Brain (organoid and tissue), 16 donors: ENCODE measurements at places on chromosomes 1 and 21. TPM values are rescaled to one million over a fixed set of nuclear protein-coding genes. Genes with fewer than 3 reads are reported as not detected.
A peak's percentile ranks its signal among the peaks of the same experiment; 100 is the strongest.

Gene NBPF6
- not detected for polyA plus RNA-seq

Gene EXTL2
- polyA plus RNA-seq, result 12.4 TPM

Gene DRAXIN
- polyA plus RNA-seq, result 15.1 TPM

Gene GNAT2
- not detected for polyA plus RNA-seq

Gene GBP6
- not detected for polyA plus RNA-seq

Gene GBP1
- polyA plus RNA-seq, result 3.1 TPM

DNA sequence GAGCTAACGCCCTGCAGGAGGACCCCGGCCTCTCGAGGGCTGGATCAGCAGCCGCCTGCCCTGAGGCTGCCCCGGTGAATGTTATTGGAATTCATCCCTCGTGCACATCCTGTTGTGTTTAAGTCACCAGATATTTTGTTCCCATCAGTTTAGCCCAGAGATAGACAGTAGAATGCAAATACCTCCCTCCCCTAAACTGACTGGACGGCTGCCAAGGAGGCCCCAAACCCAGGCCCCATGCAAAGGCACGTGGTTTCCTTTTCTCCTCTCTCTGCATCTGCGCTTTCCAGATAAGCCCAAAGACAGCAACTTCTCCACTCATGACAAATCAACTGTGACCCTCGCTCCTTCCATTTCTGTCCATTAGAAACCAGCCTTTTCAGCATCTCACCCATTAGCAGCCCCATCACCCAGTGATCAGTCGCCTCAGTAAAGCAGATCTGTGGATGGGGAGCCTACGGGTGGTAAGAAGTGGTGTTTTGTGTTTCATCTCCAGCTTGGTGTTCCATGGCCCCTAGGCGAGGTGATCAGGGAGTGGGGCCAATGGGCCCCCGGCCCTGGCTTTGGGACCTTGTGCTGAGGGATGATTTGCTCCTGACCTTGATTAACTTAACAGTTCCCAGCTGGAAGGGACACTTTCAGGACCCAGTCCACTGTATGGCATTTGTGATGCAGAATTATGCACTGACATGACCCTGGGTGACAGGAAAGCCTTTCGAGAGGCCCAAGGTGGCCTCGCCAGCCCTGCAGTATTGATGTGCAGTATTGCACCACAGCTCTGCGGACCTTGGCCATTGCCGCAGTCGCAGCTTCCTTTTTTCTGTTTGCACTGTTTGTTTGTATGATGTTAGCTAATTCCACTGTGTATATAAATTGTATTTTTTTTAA is 5.2 kb downstream of the NPPA start:
- DNase-seq, result peak; percentile 71

GRCh38 chr1:163178628-163179027 is 24.1 kb downstream of the RGS5 start:
- DNase-seq, result no peak

DNA sequence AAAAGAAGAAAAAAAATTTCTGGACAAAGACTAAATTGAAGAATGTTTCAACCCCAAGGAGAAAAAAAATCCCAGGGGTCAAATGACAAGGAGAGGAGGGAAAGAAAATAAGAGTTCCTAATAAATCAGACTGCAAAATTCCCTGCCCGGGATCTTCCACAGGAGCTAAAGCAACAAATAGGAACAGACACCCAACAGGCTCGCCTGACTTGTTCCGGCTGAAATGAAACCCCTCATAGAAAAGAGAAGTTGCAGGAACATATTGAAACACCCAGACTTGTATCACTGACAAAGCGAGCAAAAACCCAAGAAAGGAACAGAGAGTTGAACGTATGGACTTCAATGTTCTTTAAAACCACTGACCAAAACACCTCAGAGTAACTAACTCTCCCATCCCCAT is 123.0 kb downstream of the TIAM1 start:
- DNase-seq, result no peak

DNA sequence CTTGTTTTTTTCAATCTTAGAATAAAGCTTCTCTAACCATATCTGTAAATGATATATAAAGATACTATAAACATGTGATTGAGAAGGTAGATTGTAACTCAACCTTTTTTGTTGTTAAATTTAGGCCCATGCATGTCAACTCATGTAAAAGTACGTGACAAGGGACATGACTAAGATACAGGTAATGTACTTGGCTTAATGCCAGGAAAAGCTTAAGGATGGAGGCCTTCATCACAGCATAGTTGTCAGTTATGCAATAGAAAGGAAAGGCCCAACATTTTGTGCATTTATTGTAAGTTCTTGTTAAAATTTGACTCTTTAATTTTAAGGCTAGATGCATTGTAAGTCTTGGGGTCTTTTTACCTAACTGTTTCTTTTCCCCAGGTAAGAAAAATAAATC is 305.1 kb downstream of the LTN1 start:
- DNase-seq, result no peak

DNA sequence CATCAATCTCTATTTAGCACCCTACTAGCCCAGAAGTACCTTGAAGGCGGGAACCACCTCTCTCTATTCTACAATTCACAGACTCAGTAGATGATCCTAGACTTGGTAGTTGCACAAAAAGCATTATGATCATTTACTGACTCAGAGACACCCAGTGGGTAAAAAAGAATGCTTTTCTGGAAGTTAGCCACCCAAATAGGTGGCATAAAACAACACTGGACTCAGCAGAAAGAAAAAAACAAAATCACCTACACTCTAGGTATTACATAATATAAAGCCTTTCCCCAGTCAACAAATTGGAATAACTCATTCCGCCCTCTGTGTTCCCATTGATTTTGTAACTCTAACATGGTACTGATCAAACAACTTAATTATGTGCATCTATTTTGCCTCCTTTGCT is 126.3 kb downstream of the PTPN14 start:
- no peak for DNase-seq

DNA sequence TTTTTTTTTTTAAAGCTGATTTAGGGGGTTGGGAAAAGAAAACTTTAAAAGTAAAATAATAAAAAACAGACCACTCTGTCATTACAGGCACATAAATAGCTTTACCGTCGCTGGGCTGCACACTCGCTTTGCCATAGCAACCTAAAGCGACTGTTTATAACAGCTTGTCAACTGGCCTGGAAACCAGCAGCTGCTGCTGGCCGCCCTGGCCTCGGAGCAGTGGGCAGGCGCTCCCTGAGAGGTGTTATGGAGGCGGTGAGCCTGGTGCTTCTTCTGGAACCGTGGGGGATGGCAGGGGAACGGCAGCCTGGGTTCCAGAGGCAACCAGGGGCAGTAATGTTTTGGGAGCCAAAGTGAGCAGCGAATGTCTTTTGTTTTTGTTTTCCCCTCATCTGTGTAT is 45.7 kb downstream of the ATP2B4 start:
- peak; percentile 77 for DNase-seq

DNA sequence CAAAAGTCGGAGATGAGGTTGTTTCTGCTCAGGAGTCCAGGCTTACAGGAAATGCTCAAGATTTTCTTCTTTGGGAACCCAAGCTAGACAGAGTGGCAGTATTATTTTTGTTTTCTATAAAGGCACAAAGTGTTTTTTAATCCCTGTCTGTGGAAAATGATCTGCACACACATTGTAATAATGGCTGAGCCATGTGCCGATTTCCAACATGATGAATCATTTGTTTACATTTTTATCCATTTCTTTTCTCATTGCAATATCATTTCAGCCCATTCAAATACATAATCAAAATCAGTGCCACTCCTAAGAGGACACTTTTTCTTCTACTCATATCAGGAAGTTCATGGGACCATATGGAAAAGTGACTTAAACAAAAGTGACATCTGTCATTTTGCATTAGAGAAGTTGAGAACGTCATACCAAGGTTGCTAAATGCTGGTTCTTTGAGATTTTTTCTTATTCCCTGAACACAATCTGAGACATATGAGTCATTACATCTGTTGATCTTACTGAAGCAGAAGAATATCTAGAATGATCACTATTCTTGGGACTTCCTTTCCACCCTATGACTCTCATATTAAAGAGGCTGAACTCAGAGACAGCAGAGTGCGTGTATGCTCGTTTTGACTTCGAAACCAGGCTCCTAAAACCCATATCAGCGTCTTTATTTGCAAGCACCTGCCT is 44.9 kb downstream of the ACTA1 start:
- no peak for DNase-seq

- no peak for DNase-seq
These were observed 115.0 kb upstream of the TMPRSS2 start for GRCh38 chr21:41622831-41623548.

DNA sequence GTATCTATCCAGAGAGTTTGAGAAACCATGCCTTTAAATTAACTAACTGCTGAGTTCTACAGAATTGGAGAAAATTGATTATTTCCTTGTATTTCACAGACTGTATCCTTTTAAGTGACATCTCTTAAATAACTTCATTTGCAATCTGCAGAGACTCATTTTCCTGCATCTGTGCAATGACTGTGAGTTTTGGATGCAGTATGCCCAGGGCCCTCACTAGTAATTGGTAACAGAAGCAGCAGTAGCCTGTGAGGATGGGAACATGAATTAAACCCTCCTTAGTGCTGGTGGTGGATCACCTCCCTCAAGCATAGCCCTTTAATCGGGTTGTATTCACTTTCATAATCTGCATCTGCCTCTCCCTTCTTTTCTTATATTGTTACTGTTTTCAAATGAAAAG is 21.7 kb upstream of the SH3D21 start:
- peak; percentile 42 for DNase-seq

GRCh38 chr21:38171723-38172344 is 85.0 kb upstream of the KCNJ15 start:
- DNase-seq, result no peak

DNA sequence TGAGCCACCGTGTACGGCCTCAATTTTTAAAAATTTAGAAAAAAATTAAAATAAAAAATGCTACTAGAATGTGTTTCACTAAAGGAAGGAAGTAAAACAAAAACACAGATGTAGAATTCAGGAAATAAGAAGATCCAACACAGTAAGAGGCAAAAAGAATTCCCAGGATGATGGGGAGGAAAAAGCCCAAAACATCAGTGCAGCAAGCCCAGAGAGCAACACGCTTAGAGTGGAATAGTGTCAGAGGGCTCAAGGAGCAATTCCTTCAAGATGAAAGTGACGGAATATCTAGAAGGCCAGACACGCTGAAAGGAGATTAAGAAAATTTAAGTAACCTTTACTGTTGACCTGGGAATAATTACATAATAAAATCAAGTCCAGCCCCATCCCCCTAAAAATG is 80.4 kb downstream of the DAP3 start:
- DNase-seq, result no peak

DNA sequence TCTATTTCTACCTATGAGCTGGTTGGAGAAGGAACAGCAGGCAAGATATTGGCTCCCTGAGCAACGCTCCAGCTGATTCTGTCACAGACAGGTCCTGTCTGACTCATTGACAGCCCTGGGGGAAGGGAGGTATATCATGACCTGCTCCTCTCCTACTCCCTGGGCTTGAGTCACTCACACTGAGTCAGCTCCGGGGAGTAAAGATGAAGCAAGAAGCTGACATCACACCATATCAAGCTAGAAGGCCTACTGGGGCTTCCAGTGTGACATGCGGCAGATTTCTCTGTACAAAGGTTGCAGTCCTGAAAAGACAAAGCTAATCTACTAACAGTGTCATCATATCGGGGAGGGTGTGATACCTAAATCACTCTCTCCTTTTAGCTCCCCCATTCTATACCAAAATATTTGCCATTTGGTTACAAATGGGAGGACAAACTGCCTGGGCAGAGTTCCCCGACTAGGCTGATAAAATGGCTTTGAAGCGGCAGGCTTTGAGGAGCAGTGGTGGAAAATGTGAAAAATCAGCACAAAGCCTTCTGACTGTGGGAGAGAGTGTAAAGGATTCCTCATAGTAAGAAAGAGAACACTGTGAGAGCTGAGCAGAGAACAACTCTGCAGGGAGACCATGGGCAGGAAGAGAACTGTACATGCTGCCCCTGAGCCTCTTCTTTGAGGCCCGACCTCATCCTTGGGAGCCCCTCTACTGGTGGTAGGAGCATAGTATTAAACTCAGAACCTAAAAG is 15.5 kb downstream of the PI4KB start:
- DNase-seq, result peak; percentile 37

- DNase-seq, result no peak
These were observed 378.7 kb downstream of the SEC16B start for GRCh38 chr1:177591155-177591554.

- DNase-seq, result peak; percentile 90
These were observed 3.4 kb upstream of the CASQ2 start for GRCh38 chr1:115771847-115772457.

DNA sequence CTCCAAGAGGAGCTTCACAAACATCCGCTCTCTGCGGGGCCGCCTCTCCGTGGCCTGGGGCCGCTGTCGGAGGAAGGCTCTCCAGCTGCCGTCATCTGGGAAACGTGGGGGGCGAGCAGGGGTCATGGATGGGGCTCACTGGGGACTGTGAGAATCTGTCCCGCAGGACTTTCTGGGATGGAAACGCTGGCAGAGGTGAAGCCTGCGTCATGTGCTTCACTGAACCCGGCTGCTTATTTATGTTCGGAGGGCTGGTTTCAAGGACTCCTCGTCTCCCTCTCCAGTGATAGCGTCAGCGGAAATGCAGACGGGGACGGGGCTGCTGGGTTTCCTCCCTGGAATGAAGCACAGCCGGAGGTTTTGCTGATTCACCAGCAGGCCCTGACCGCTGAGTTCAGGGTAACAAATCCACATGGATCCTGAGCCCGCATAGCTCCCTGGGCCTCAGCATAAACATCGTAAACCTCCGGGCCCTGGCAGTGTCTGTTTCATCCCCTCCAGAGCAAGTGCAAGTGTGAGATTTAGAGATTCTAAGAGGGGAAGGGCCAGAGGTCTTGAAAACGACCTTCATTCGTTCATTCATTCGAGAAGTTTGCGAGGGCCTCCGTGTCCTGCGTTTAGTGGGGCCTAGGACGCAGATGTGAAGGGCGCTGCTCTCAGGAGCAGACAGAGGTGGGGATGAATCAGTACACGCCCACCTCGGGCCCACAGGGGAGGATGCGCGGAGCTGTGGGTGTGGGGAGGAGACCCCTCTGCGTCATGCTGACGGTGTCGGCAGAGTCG is 7.0 kb upstream of the POFUT2 start:
- DNase-seq, result peak; percentile 57

DNA sequence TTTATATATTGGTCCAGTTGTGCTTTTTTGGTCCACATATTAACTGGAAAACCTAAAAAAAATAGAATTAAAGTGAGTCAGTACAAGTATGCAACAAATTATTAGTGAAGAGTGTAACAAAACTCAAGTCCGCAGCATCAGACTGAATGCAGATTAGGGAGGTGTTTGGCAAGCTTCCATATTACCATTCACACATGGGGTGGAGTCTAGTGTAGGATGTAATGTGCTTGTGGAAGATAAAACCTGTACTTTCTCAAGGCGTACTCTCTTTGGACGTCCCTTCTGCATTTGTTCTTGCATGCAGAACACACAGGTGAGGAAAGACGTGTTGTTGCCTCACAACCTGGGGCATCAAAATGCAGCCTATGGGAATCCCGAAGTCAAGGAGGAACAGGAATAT is 668.7 kb downstream of the MRPL39 start:
- peak; percentile 49 for DNase-seq
